Esophagus squamous epithelium (tissue), 5 donors: ENCODE measurements at places on chromosomes 11 and 22. TPM values are rescaled to one million over a fixed set of nuclear protein-coding genes. Genes with fewer than 3 reads are reported as not detected.
A peak's percentile ranks its signal among the peaks of the same experiment; 100 is the strongest.

DNA sequence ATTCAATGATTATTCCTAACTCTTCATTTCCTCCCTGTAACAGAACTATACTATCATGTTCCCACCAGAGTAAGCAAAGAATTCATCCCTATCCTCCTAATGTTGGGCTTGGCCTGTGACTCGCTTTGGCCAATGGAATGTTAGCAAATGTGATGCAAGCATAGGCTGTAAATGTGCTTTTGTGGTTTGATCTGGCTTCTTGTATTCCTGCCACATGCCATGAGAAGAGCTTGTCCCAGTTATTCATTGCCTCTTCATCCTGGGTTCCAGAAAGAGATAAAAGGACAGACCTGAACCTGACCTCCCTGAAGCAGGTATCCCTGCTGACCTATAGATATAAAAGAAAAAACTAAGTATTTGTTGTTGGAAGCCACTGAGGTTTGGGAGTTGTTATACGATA, 51.0 kb downstream of the SYTL2 start:
- DNase-seq: no peak

DNA sequence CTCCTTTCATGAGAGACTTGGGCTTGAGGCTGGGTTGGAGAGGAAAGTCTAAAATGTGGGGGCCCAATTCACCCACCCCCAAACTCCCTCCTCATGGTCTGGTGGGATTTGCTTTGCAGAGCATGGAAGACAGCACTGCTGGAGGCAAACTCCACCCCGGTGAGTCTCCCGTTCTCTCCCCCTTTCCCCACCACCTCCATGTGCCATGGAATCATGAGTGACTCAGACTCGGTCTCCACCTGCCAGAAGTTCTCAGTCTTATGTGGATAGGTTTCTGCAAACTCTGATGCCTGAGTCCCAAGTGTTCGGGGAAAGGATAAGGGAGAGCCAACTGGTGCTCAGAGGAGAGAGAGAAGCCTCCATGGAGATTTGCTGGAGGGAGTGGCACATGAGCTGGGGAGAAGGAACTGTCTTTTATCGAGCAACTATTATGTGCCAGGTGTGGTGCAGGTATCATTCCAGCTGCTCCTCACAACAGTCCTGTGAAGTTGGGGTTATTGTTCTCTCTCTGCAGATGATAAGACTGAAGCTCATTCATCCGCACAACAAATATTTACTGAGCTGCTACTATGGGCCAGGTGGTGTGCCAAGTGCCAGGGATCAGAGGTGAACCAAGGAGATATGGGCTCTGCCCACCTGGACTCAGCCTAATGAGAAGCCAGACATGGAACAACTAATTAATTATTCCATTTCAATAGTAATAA, 6.6 kb downstream of the PLEKHB1 start:
- DNase-seq: no peak

- DNase-seq: no peak
Observed at GRCh38 chr11:123670081-123670480, 15.7 kb upstream of the SCN3B start.

DNA sequence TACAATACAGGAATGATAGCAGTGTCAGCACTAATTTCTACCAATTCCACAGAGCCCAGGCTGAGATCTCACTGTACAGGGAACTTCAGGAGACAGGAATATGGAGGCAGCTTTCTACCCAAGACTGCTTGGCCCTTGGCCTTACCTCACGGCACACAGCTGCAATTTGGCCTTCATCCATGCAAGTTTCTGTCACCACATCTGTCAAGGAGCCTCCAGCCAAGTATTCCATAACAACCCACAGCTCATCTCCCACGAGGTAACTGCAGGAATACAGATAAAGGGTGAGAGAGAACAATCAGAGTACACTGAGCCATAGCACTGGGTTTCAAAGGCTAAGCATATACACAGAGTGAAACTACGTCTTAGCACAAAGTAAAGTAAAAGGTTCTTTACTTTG, 39.0 kb upstream of the GDPD4 start:
- no peak for DNase-seq

DNA sequence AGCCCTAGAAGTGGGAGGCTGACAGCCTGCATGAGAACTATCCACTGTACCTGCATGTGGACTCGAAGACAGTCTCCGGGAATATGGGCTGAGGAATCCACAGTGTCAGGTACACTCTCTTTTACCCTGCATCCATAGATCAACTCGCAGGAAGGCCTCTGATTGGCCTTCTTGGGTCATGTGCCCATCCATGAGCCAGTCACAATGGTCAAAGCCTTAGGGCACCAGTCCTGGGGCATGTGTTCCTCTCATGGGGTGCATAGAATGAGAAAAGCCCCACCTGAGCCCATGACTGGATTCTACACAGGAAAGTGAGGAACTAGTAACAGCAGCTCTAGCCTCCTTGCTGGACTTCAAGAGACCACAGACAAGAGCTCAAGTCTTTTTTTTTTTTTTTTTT, 10.6 kb downstream of the ART1 start:
- DNase-seq: no peak

DNA sequence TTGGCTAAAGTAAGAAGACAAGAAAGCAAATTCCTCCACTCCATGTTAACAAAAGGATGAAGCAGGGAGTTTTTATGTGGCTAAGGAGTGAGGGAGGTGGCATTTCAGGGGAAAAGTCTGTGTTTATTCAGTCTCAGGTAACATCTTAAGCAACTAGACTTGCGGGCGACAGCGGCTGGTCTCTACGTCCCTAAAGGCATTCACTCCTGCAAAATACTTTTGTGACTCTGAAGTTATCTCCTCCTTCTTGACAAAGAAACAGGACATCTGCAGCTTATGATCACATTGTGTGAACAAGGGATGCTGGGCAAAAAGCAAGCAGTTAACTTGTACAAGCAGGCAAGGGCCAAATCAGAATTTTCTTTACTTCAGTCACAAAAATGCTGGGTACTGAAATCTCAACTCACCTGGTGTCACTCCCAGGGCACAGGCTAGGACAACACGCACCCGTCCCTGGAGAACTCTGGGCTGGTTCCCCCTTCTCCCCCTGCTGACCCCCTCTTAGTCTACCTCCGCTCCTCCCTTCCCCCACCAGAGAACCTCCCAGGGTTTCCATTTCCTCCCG, 38.3 kb downstream of the IGLL5 start:
- DNase-seq: no peak

- no peak for DNase-seq
Observed at GRCh38 chr11:12085371-12086251, 24.8 kb upstream of the MICAL2 start.

GRCh38 chr11:75399344-75400145, at the start of gene RPS3:
Gene RPS3, plus strand, starts transcription at chr11:75399518. Its CDS starts 30 bp downstream, at chr11:75399548.
- peak; percentile 52 for DNase-seq

GRCh38 chr11:57499413-57499982, 16.0 kb downstream of the SLC43A1 start:
- DNase-seq: peak; percentile 36

DNA sequence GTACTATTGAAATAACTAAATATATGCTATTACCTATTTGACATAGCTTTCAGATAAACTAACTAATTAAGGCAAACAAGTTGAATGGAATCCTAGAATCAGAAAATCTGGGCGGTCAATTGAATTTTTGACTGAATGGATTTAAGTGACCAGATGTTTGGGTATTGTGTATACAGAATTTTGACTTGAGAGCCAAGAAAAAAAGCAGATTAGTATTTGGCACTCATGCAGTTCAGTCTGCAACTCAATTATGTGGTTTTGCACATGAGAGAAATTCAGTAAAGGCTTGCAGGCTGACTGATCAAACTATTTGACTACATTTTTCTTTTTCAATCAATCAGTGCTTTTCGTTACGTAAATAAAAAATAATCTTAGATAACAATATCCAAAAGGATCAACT, 254.8 kb downstream of the GUCY1A2 start:
- no peak for DNase-seq

- no peak for DNase-seq
Observed at GRCh38 chr11:18332891-18333290, 10.5 kb downstream of the GTF2H1 start.

GRCh38 chr11:46421257-46421880, 29.8 kb upstream of the CHRM4 start:
- no peak for DNase-seq

OVCH2 gene
- total RNA-seq: 0.21 TPM

PGA5 gene
- total RNA-seq: not detected

CCDC157 gene
- total RNA-seq: 0.47 TPM
